SHP77 (cell line): ENCODE measurements at places on chromosomes 1 and 21.

DNA sequence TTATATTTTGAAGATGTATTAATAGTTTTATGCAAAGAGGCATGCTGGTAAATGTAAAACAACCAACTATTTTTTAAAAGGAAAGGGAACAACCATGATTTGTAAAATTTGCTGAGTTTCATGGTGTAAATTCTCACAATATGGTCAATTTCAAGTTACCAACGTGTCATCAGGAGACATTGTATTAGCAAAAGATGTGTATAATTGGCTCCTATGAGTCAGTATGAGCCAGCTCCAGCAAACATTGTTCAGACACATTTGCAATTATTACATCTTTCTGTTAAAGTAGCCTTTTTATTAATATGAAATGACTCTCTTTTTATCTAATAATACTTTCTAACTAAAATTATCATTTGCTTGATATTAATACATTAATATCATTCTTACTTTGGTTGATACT, 15.3 kb downstream of the CFH start:
- no peak for DNase-seq

- DNase-seq, result no peak
Measured at GRCh38 chr1:111911776-111912515, 77.5 kb downstream of the KCND3 start.

GRCh38 chr21:45827302-45827692, 154.3 kb upstream of the COL6A1 start:
- no peak for DNase-seq

- peak; percentile 65 for DNase-seq
Measured at GRCh38 chr1:230867903-230868735, at the start of gene C1orf198. Gene C1orf198 (minus strand): TSS chr1:230868521. CDS start chr1:230868512, 9 bp downstream.

DNA sequence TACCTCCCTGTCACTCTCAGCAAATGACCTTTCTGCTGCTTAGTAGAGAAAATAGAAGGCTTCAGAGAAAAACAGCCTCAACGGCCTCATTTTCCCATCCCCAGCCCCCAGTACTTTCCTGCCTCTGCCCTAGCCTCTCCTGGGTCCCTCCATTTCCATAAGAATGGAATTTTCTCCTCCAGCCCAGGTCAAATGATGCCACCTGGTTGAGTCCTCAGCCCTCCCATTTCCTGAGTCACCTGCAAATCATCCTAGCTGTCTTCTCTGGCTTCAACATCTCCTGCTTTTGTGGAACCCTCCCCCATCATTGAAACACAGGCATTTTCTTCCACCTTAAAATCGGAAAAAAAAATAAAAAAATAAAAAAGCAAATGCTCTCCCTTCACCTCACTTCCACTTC, 35.1 kb downstream of the OLIG1 start:
- no peak for DNase-seq

DNA sequence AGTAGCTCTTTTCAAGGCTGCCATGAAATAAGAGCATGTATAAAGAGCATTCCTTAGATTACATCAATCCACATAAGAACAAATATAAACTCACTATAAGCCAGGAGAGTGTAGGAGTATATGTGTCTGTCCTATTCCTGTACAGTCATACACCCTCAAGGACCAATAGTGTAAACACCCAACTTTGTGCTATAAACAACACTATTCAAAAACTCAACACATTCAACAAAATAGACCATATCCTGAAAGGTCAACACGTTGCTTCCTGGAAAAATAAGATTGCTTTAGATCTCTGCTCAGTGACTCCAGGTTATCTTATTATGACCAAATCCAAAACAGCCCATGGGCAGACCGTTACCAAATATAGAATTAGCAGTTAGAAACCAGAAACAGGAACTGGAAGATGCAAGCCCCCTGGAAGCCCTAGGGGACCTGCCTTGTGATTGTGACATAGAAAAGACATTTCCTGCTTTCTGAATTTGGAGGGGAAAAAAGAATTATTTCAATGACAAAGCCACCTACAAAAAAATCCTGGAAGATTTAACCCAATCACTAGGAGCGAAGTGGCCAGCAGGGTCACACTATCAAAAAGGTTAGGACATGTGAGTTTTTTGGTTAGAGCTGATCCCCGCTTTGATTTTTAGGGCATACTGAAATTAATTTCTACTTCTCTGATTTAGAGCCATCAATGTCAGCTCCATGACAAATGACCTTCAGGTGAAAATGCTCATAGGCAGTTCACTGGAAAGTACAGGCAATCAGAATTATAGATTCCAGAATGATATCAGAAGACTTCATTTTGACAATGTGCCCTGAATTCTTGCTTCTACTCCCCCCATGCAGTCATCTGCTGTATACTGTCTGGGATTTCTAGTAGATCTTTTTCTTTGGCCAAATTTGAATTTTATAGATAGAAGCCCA, 59.9 kb downstream of the LRRC8C start:
- no peak for DNase-seq

DNA sequence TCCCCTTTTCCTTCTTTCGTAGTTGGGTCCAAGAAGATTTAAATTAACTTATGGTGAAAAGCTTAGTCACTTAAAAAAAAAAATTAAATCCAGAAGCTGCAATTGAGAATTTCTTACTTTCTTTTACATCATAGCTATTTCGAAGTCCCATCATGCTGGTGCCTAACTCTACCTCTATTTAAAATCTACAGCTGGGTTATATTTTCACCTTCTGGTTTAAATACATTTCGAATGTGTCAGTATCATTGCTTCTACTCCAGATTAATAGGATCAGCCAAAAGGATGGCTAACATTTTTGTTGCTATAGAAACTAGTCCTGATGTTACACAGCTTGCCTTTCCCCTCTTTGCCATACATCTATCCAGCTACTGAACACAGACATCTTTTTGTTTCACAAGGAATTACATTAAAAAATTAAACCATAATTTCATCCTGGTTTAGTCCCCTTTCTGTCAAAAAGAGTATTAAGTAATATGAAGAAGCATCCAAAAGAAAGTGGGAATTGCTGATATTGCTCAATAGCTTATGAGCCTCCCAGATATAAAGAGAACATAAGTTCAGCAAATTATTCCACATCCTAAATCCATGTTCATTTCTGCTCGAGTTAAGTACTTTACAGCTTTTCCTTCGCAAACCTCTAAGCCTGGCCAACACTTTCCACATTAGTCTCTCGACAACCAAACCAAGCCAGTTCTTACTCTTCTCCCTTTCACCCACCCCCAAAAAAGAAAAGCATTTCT, 396.7 kb upstream of the DAB1 start:
- DNase-seq, result no peak

GRCh38 chr21:33198346-33199099, 31.2 kb upstream of the IFNAR2 start:
- no peak for DNase-seq

GRCh38 chr1:47409311-47410067, 6.6 kb upstream of the FOXE3 start:
- DNase-seq, result no peak

GRCh38 chr1:46072975-46073374, 59.5 kb downstream of the PIK3R3 start:
- no peak for DNase-seq

- no peak for DNase-seq
Measured at GRCh38 chr1:2411801-2412394, 466 bp downstream of the PEX10 start.

GRCh38 chr1:32761253-32761877, 55.8 kb downstream of the YARS1 start:
- no peak for DNase-seq

DNA sequence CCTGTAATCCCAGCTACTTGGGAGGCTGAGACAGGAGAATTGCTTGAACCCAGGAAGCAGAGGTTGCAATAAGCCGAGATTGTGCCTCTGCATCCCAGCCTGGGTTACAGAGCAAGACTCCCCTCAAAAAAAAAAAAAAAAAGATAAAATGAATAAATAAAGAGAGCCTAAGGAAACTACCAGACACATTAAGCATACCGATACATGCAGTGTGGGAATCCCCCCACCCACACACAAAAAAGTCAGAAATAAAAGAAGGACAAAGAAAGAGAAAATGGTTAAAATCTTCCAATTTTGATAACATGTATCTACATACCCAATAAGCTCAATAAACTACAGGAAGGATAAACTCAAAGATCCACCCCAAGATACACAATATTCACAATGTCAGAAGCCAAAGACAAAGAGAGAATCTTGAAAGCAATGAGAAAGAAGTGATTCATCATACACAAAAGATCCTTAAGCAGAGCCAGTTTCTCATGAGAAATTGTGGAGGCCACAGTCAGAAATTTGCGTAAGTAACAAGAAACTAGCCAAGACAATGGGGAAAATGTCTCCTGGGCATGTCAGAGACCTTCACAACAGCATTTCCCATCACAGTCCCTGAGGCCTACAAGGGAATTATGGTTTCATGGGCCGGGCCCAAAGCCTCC, 1197.0 kb downstream of the AMY1C start:
- DNase-seq, result no peak

GRCh38 chr1:178258536-178258935, 164.6 kb downstream of the RASAL2 start:
- DNase-seq, result no peak

- DNase-seq, result peak; percentile 61
Measured at GRCh38 chr1:240190881-240191401, 99.3 kb downstream of the FMN2 start.

GRCh38 chr1:181352695-181353094, 130.6 kb upstream of the CACNA1E start:
- no peak for DNase-seq

GRCh38 chr1:17460219-17460618, 20.7 kb upstream of the RCC2 start:
- DNase-seq, result no peak

- DNase-seq, result no peak
Measured at GRCh38 chr21:41825216-41825615, 53.9 kb downstream of the PRDM15 start.

DNA sequence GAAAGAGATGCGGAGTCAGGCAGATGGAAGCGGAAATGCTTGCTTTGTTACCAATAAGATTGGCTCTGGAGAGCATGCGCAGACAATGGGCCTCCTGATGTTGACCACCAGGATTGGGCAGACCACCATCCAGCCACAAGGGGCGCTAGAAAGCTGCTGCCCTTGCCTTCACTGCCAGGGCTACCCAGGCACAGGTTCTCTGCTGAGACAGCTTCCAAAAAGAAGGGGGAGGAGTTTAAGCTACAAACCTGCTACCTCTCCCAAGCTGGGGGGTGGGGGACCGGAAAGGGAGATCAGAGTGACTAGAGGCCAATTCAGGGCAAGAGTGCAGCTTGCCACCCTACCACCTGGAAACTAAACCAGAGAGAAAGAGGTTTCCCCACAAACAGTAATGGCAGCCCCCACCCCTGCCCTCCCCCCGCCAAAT, 369.7 kb downstream of the RRAGC start:
- DNase-seq, result peak; percentile 41

GRCh38 chr21:44391345-44392091, 38.1 kb downstream of the TRPM2 start:
- DNase-seq, result no peak
